LHCN-M2 (cell line): ENCODE measurements at places on chromosomes 11 and 22. TPM values are rescaled to one million over a fixed set of nuclear protein-coding genes. Genes with fewer than 3 reads are reported as not detected.

C22orf31 gene
- total RNA-seq, result not detected in 2 replicates

DRD4 gene
- not detected in 2 replicates for total RNA-seq

MMP12 gene
- total RNA-seq, result 0.19 TPM in 1 of 2 replicates, not detected in the other

MYO7A gene
- 0.75 and 1.6 TPM in 2 replicates for total RNA-seq

ELMOD1 gene
- total RNA-seq, result 0.45 and 1.4 TPM in 2 replicates

CBLIF gene
- not detected in 2 replicates for total RNA-seq

FJX1 gene
- 52.2 and 73.8 TPM in 2 replicates for total RNA-seq

TMEM191B gene
- 0.19 and 3.2 TPM in 2 replicates for total RNA-seq
